Esophagus muscularis mucosa (tissue), 4 donors: ENCODE measurements at places on chromosomes 1 and 21.

DNA sequence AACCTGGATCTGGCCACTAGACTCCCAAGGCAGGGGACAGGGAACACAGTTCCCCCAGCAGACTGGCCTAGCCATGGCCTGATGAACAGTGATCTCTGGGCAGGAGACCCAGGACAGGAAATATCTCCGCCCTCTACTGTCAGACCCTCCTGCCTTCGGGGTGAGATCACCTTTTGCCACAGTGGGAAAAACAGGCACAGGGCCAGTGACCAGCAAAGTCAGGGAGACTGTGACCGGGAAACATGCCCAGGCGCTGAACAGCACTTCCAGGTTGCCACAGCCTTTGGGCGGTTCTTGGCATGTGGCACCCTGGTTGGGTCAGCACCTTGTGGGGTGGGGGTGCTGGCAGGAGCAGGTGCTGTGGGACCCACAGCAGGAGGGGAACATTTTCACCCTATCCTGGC, 8.9 kb upstream of the ZNF669 start:
- H3K4me1 ChIP-seq, result peaks cover 12% of the 10 kb centered on the region
- peak overlapping the region; percentile 95 for H3K27ac ChIP-seq
- H3K36me3 ChIP-seq, result no peaks in the 10 kb centered on the region
- DNase-seq, result no peak
- H3K27me3 ChIP-seq, result no peaks in the 10 kb centered on the region
- H3K4me3 ChIP-seq, result no peak overlapping the region

GRCh38 chr1:223670458-223671159, 5.1 kb upstream of the CAPN8 start:
- H3K27ac ChIP-seq, result no peak overlapping the region
- H3K36me3 ChIP-seq, result no peaks in the 10 kb centered on the region
- no peaks in the 10 kb centered on the region for H3K27me3 ChIP-seq
- no peak overlapping the region for H3K4me3 ChIP-seq
- H3K4me1 ChIP-seq, result no peaks in the 10 kb centered on the region

DNA sequence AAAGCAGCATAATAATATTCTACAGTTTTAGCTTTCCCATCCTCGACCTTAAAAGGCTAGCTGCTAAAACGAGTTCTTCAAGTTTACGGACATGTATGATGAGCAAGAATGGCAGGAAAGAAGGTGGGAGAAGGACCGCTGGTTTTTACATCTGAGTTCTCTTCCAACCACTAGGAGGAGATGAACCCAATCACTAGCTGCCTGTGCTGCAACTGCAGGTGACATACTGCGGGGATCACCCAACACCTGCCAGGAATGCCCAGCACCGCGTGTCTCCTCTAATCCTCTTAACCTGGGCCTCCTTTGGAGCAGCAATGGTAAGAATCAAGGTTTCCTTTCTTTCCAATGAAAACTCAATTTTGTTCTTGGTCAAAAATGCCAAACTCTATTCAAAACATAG, 23.5 kb downstream of the TOR3A start:
- H3K27me3 ChIP-seq, result no peaks in the 10 kb centered on the region
- no peak overlapping the region for H3K4me3 ChIP-seq
- H3K27ac ChIP-seq, result no peak overlapping the region
- DNase-seq, result no peak
- peaks cover 16% of the 10 kb centered on the region for H3K36me3 ChIP-seq

GRCh38 chr1:236289492-236290131, 7.9 kb upstream of the ERO1B start:
- no peak for DNase-seq
- H3K27me3 ChIP-seq, result no peaks in the 10 kb centered on the region
- no peaks in the 10 kb centered on the region for H3K4me1 ChIP-seq
- H3K36me3 ChIP-seq, result no peaks in the 10 kb centered on the region
- H3K27ac ChIP-seq, result no peak overlapping the region
- no peak overlapping the region for H3K4me3 ChIP-seq

DNA sequence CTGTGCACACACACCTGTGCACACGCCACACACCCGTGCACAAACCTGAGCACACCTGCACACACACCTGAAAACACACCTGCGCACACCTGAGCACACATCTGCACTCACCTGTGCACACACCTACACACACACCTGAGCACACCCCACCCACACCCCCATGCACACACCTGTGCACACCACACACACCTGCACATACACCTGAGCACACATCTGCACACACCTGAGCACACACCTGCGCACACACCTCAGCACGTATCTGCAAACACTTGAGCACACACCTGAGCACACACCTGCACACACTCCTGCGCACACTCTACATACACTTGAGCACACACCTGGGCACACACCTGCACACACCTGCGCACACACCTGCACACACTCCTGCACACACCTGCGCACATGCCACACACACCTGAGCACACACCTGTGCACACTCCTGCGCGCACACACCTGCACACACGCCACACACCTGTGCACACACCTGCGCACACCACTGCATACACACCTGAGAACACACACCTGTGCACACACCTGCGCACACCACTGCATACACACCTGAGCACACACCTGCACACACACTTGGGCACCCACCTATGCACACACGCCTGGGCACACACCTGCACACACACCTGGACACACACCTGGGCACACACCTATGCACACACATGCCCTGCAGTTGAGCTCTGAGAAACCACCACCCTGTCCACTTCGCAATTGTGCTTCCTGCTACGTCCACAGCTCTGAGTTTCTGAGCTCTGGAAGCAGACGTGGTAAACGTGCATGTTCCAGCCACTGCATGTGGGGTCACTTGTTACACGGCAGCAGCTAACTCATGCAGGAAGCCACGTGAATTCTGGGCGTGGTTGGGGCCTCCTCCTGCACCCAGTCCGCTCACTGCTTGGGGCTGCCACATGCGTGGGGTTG, 8.0 kb upstream of the C1orf159 start:
- H3K4me3 ChIP-seq, result no peak overlapping the region
- peaks cover 12% of the 10 kb centered on the region for H3K4me1 ChIP-seq
- H3K27me3 ChIP-seq, result peaks cover 6% of the 10 kb centered on the region
- no peak for DNase-seq
- no peaks in the 10 kb centered on the region for H3K36me3 ChIP-seq
- no peak overlapping the region for H3K27ac ChIP-seq

DNA sequence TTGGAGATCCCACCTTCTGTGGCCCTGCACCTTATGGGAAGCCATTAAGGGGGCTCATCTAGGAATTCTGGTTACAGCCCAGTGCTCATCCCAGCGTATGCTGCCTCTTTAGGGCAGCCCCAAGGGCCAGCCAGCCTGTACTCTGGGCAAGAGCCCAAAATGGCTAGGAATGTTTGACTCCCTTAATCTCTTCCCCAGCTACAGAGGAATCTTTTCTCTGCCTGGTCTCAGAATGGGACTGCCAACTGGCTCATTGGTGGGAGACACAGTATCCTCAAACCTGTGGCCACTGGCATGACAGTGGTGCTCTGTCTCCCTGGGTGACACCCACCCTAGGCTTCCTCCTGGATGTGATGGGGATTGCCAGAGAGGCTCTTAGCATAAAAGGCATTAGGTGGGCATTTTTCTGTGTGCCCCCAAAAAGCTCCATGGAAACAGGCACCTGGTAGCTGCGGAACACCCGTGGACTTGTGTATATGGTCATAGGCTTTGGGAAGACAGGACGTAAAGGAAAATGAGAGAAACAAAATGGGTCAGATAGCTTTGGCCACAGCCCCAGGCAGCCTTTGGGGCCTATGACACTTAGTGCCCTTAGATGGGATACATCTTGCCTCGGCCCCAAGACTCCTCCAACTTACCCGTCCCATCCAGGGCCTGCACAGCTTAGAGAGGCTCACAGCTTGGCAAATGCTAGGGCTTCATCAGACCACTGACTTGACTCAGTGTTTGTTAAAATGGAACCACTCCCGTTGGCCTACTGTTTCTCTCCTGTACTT, 6.9 kb downstream of the TMEM81 start:
- H3K27ac ChIP-seq, result no peak overlapping the region
- DNase-seq, result no peak
- no peak overlapping the region for H3K4me3 ChIP-seq
- H3K36me3 ChIP-seq, result no peaks in the 10 kb centered on the region
